Urothelium cell line (cell line): ENCODE measurements at places on chromosomes 5 and 9.

- DNase-seq: no peak
These were observed 343.7 kb downstream of the ENC1 start for GRCh38 chr5:74296685-74297408.

DNA sequence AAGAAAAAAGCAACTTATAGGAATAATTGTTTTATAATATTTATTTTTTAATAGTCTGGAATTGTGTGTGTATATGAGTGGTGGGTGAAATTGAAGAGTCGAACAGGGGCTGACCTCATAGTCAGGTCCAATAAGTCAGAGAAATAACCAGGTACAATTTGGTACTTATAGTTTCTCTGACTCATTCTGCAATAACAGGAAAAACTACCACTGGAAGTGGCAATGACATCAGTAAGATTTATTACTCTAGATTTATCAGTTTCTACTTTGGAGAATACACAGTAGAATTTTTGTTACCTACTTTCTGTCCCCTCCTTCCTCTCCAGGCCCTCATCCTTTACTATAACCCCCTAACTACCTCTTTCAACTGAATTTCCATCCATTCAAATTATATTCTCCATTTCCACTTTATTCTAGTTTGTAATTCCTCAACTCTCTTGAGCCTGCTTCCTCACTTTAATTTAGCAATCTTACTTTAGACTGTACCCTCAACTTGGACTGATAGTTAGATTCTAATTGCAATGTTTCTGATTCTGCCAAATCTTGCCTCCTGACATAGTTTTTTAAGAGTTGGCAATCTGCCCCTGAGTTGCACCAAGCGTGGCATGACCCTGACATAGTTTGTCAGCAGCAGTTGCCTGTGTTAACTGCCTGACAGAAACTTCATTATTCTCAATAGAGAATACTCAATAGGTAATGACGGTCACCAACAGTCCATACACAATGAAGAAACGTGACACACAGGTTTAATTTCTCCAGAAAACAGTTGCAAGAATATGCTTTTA, 475.3 kb upstream of the RIOK2 start:
- no peak for DNase-seq

- DNase-seq: no peak
These were observed 47.3 kb upstream of the SUB1 start for GRCh38 chr5:32538031-32538547.

- DNase-seq: no peak
These were observed 9.3 kb downstream of the ENTREP1 start for GRCh38 chr9:69334317-69334716.

DNA sequence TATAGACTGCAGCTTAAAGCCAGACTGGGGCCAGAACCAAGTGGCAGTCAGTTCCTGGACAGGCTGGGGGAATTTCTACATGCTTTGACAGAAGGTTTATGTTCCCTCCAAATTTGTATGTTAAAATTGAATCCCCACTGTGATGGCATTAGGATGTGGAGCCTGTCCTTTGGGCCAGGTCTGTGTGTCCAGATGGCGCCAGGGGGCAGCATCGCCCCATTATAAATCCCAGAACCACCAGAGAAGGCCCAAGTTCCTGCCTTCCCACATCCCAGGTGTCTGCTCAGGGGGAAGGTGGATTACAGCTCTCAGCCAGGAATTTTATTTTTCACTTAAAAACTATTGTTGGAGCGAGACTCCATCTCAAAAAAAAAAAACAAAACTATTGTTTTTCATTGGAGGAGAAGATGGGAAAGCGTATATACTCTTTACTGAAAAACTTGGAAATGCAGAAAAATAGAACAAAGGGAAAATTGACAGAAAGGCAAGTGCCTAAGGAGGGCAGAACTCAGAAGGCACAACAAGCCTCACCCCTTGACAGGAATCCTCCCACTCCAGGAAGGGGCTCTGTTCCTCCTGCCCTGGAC, 5.0 kb downstream of the IL3 start:
- DNase-seq: peak; percentile 82

DNA sequence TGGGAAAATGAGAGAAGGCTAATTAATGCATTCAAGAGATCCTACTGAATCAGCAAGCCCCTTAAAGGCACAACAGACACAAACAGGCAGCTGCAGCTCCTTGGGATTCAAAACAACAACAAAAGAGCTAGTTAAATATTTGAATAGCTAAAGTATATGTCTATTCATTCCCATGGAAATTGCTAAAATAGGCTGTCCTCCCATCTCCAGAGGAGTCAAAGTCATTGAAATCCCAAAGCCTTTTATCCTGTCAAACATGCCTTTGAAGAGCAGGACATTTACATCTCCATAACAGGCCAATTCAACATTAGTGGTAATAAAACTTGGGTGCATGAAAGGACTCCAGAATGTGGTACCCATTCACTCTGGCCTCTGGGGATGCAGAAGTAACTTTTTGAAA, 177.4 kb downstream of the NTRK2 start:
- DNase-seq: no peak

- no peak for DNase-seq
These were observed 5.2 kb downstream of the RFX3 start for GRCh38 chr9:3520564-3520963.

GRCh38 chr9:106149956-106150355, 455.6 kb downstream of the TMEM38B start:
- no peak for DNase-seq

GRCh38 chr9:122125509-122126330, 32.6 kb upstream of the TTLL11 start:
- peak; percentile 36 for DNase-seq

DNA sequence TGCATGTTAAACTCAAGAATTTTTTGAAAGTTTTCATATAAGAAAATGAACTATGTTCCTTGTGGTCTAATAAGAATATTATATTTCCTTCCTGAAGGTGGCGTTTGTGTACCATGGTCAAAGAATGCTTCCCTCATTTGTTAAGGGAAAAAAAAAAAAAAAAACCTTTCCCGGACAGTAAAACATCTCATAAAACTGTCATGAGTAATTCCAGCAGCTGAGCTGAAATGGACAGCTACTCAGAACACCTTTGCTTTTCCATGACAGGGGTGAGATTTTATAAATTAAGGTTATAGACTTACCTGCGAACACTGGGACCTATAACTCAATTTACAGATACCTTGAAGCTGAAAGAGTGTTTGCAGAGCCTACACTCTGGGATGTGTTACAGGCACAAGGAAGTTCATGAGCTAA, 113.2 kb upstream of the RANBP3L start:
- peak; percentile 74 for DNase-seq

DNA sequence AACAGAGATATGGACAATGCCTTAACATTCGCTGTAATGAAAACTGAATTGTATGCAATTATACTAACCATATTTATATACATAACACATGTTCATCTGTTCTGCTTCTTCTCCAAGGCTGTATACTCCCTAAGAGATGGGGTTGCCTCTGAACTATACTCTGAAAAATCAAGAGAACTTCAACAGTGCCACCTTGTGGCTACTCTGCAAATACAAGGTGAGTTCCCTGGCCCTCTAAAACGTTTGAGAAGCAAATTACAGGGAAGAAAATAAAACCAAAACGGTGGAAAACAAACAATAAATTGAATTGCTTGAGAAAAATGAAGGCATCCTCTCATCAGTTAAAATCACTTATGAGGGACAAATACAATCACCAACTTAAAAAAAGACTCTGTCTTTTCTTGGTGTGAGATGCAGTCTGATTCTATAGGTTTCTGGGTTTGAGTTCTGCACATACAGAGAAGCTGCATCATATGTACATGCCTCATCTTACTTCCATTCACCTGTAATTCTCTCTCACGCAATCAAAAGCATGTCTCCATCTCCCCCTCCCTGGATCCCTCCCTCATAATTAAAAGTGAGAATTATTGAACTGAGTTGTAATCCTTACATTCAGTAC, 98.6 kb downstream of the FBXW11 start:
- peak; percentile 46 for DNase-seq

DNA sequence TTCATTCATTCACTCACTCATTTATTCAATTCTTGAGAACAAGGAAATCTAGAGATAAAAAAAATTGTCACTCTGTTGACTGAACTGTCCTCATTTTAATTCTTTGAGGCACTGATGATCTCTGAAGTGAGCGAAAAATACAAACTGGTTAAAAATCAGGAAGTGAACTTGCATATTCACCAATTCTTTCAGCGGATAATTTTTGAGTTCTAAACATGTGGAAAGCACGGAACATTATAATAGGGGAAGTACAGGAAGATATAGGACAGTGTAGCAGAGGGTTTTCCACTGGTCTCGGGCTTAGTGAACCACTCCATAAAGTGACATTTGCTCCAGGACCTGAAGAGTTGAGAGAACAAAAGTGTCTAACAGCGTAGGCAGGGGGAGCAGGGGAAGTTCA, 169.5 kb downstream of the TLR4 start:
- DNase-seq: no peak

GRCh38 chr5:170761048-170761707, 22.3 kb upstream of the GABRP start:
- DNase-seq: no peak

DNA sequence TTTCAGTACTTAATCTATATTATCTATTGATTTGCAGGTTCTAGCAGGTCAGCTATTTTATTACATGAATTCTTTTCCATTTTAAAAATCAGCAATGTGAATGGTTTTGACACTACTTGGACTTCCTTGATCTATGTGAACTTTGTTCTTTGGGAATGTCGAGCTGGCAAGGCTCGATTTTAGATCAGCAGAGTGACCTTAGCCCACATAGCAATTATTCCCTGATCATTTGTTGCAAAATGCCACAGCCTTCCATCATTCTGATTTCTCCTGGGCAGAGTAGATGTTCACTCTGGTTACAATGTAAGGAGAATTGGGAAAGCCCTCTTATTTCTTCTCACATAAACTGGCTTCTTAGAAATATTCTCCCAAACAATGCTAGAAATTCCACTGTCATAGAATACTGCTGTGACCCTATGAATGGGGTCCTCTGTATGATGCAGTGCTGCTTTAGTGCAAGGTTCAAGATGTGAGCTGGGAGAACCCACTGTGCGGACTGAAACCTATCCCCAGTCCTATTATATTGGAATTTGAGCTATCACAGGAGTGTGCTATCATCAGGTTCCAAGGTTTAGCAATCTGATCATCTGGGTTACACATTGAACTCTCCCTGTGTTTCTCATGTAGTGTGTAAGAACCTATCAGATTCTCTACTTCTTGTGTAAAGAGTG, 15.7 kb upstream of the GDA start:
- no peak for DNase-seq

- DNase-seq: no peak
These were observed 180.7 kb upstream of the PPP1R2B start for GRCh38 chr5:156669416-156669815.

DNA sequence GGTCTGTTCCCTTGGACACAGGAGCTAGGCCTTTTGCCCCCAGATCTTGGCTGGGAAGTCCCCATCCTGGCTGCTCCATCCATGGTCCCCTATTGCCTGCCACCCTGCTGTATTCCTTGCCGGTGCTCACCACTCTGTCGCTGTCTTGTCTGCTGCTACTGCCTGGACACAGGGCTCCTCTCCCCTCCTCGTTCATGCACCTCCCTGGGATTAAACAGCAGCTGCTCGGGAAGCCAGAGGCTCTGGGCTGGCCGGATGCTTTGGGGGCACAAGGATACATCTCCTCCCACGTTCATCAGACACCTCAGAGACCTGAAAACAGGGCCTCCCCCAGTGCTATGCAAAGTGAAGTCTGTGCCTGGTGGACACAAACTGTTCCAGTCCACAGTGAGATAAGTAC, 110.4 kb downstream of the ZNF354C start:
- no peak for DNase-seq

- no peak for DNase-seq
These were observed 253.3 kb downstream of the EDIL3 start for GRCh38 chr5:84131372-84131771.

DNA sequence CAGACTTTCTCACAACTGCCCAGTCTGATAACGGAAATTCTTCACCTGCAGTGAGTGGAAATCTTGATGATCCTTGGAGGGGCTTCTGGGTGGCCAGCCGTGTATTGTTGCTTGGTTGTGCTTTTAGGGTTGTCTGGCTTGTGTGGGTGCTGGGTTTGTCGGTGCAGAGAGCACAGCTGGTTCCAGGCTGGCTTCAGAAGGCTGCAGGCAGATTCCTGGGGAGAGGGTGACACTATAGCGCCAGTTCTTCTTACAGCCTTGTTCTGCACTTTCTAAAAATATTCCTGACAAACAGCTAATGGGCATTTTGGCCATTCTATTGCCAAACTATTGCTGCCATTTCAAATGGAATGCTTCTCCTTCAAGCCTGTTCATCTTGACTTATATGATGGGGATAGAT, 99.3 kb downstream of the PDZD2 start:
- DNase-seq: no peak

DNA sequence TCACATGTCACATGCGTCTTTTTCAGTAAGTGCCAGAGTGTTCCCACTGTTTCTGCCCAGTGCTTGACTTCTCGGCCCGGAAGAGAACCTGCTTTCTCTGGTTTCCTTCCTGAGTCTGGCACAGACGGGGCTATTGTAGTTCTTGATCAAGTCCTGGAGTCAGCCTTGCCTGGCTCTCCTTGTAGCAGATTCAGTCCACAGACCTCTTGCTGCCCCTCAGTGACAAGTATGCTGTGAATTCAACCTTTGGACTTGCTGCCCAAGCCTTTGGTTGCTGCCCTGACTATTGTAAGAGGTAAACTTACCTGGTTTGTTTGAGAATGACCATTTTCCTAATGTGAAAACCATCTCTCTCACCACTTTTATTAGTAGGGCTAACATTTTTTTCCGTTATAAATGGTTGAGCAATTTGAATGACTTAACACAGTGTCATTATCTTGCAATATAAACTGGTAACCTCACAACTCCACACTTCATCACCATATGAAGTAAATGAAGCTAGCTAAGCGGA, 24.7 kb downstream of the ZBTB34 start:
- DNase-seq: no peak

GRCh38 chr5:62661126-62661525, 82.5 kb downstream of the LRRC70 start:
- DNase-seq: no peak

DNA sequence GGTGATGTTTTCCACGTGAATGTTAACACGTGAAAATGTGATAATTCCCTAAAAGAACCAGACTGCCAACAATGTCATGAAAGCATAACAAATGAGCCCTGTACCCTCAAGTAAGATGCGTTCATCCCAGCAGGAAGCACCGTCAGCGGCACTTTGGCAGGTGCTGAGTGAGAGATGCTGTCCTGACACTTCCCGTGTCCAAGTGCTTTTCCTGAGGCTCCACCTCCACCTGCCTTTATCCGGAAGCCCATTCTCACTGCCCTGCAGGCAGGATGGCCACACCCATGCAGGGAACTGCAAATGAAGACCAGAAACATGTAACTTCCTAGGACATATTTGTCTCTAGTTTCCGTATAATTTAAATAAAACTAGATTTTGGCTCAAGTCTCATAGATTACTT, 238.0 kb upstream of the IRX2 start:
- DNase-seq: no peak

GRCh38 chr5:108560166-108560565, 178.3 kb upstream of the FBXL17 start:
- DNase-seq: no peak

- DNase-seq: peak; percentile 92
These were observed at the start of gene TNPO1 for GRCh38 chr5:72816284-72817075. Gene TNPO1, plus strand, starts transcription at chr5:72816661. Its CDS starts 77 bp downstream, at chr5:72816738.

DNA sequence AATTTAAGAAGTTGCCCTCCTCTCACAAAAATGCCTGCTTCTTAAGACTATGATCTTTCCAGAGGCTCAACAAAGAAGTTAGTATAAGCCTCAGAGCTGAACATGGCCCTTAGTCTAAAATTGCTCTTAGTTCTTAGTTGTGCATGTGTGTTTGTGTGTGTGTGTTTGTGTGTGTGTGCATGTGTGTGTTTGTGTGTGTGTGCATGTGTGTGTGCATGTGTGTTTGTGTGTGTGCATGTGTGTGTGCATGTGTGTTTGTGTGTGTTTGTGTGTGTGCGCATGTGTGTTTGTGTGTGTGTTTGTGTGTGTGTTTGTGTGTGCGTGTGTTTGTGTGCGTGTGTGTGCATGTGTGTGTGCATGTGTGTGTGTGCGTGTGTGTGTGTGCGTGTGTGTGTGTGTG, 15.8 kb downstream of the IL31RA start:
- no peak for DNase-seq
